ENCODE measurements at places on chromosomes 6 and 20. TPM values are rescaled to one million over a fixed set of nuclear protein-coding genes. Genes with fewer than 3 reads are reported as not detected.

The AVP gene
- total RNA-seq, result not detected

The HRH3 gene
- not detected for total RNA-seq

The ANKEF1 gene
- 4.0 TPM for total RNA-seq

The LRRC73 gene
- 0.55 TPM for total RNA-seq

The MCCD1 gene
- total RNA-seq, result not detected

The OGFRL1 gene
- total RNA-seq, result 29.0 TPM

The EPB41L2 gene
- total RNA-seq, result 174 TPM

- H3K27ac ChIP-seq, result no peak overlapping the region
- DNase-seq, result no peak
- peaks cover 2% of the 10 kb centered on the region for H3K27me3 ChIP-seq
- peaks cover 5% of the 10 kb centered on the region for H3K36me3 ChIP-seq
- H3K4me3 ChIP-seq, result no peak overlapping the region
These were observed 7.1 kb downstream of the GJA1 start for GRCh38 chr6:121442576-121442975.

DNA sequence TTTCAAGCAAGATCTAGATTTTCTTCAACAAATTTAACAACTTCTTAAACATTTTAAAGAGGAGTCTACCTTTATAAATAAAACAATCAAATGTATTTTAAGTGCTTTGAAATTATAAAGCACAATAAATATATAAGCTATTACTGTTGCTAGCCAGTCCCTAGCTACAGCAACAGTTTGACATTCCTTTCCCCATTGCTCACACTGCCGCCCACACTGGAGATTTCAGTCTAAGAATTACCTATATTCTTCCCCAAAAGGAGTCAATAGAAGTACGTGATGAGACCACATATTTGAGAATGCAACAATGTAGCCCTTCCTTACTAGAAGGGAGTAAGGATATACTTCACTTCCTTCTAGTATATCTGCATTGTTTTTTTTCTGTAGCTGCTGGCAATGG lies 65.3 kb upstream of the RNF146 start:
- H3K27me3 ChIP-seq, result no peaks in the 10 kb centered on the region
- no peaks in the 10 kb centered on the region for H3K4me1 ChIP-seq
- H3K36me3 ChIP-seq, result no peaks in the 10 kb centered on the region
- no peak for DNase-seq
- H3K4me3 ChIP-seq, result no peak overlapping the region

GRCh38 chr6:111738631-111739030 lies 133.0 kb upstream of the TRAF3IP2 start:
- H3K36me3 ChIP-seq, result no peaks in the 10 kb centered on the region
- H3K27me3 ChIP-seq, result no peaks in the 10 kb centered on the region
- H3K27ac ChIP-seq, result no peak overlapping the region
- H3K4me1 ChIP-seq, result peaks cover 21% of the 10 kb centered on the region
- H3K4me3 ChIP-seq, result no peak overlapping the region

DNA sequence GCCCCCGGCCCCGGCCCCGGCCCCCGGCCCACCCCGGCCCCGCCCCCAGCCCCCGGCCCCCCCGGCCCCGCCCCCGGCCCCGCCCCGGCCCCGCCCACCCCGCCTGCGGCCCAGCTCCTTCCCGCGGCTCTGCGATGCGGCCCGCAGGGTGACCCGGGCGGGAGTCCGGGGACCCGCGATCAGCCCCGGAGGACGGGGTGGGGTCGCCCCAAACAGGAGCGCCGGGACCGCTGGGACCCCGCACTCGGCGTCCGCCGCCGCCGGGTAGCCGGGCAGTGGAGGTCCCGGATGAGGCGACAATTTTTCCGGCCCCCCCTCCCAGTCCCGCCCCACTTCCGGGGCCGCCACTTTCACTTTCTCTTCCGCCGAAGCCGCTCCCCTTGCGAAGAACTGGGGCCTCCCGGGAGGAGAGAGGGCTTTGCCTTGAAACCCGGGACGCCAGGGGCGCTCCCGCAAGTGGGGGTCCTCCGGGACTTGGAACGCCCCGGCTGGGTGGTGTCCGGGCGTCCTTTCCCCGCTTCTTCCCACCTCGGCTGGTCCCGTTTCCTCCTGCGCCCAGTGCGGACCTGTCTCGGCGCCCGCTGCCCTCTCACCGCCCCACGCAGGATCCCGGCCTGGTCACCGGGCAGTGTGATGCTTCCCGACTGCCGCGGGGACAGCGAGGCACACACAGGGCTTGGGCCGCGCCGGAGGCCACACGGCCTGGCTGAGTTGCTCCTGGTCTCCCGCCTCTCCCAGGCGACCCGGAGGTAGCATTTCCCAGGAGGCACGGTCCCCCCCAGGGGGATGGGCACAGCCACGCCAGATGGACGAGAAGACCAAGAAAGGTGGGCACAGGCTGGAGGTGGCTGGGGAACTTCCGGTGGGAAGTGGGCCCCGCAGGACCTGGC lies at the start of gene RBCK1:
Gene RBCK1 (plus strand): TSS at position 347 of the 890 bp plus-strand sequence. CDS start 459 bp downstream, at position 806.
- H3K27ac ChIP-seq, result peak within 1 kb of the TSS; percentile 93
- peaks cover 20% of the 10 kb centered on the region for H3K4me1 ChIP-seq
- H3K27me3 ChIP-seq, result no peaks in the 10 kb centered on the region
- peak; percentile 93 for DNase-seq
- peaks cover 24% of the 10 kb centered on the region for H3K36me3 ChIP-seq

- no peak overlapping the region for H3K27ac ChIP-seq
- H3K4me3 ChIP-seq, result no peak overlapping the region
- no peak for DNase-seq
- no peaks in the 10 kb centered on the region for H3K4me1 ChIP-seq
- no peaks in the 10 kb centered on the region for H3K36me3 ChIP-seq
These were observed 24.4 kb downstream of the KCNQ2 start for GRCh38 chr20:63448031-63448430.

DNA sequence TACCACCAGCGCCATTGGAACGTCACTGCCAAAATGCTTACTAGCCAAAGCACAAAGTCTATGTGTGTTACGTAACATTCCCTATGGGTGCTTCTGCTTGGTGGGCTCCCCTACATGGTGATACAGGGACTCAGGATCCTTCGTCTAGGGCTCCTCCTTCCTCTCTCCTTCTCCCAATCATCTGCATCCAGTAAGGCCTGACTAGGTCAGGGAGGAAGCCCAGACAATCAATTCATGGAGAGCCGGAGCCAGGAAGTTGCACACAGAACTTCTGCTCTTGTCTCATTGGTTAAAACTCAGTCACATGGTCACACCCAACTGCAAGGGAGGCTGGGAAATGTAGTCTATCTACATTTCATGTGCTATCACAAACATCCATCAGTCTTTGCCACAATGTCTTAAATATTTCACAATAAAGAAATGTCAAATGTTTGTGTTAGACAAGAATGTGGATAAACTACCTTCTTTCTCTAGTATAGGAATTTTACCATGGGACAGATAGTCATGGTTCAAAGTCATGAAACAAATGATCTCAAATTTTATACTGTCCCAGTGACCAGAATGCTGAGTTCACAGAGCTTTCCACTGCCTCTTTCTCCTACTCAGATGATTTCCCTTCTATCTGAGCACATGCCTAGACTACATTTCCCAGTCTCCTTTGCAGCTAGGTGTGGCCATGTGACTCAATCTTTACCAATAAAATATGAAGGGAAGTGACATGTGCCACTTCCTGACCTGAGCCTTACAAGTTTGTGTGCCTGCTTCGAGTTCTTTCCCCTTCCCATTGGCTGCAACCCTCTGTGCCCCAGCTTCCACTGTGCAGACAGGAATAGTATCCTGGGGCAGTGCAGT lies 9.3 kb upstream of the KCNK15 start:
- no peaks in the 10 kb centered on the region for H3K36me3 ChIP-seq
- H3K4me3 ChIP-seq, result no peak overlapping the region

GRCh38 chr20:57735831-57736737 lies 26.3 kb upstream of the PMEPA1 start:
- DNase-seq, result no peak
- H3K27me3 ChIP-seq, result no peaks in the 10 kb centered on the region
- no peaks in the 10 kb centered on the region for H3K4me1 ChIP-seq
- H3K4me3 ChIP-seq, result no peak overlapping the region

DNA sequence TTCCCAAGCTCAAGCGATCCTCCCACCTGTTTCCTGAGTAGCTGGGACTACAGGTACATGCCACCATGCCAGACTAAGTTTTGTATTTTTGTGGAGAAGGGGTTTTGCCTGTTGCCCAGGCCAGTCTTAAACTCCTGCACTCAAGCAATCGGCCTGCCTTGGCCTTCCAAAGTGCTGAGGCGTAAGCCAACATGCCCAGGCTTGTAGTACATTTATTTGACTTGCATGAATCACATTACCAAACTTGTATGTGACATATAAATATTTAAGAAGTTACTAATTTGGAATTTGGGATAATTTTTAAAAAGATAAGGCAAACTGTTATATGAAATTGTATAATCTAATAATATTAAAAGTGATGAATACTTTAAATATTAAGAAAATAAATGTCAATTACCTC lies 157.6 kb downstream of the MCHR2 start:
- no peak overlapping the region for H3K4me3 ChIP-seq
- no peaks in the 10 kb centered on the region for H3K27me3 ChIP-seq
- H3K27ac ChIP-seq, result no peak overlapping the region
- no peaks in the 10 kb centered on the region for H3K36me3 ChIP-seq
- no peak for DNase-seq
- no peaks in the 10 kb centered on the region for H3K4me1 ChIP-seq

DNA sequence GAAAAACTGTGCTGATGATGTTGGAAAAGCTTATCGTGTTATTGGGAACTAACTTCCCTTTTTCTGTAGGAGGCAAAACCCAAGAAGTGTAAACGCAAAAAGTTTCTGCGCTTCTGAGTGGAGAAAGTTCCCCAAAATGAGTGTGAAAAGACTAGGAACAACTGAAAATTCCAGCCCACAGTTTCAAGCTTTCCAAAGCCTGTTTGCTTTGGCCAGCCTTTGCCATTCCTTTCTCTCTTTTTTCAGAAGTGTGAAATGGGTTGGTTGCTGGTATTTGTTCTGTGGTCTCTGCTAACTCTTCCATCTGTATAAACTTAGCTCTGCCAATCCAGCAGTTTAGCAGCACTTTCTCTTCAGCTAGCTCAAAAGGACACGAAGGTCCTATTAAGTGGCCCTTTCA lies 491.3 kb downstream of the MAFB start:
- no peak overlapping the region for H3K4me3 ChIP-seq
- DNase-seq, result no peak
- H3K27me3 ChIP-seq, result no peaks in the 10 kb centered on the region
- H3K36me3 ChIP-seq, result no peaks in the 10 kb centered on the region
- no peak overlapping the region for H3K27ac ChIP-seq

GRCh38 chr6:80543598-80544222 lies 437.2 kb downstream of the BCKDHB start:
- no peaks in the 10 kb centered on the region for H3K27me3 ChIP-seq
- no peaks in the 10 kb centered on the region for H3K36me3 ChIP-seq
- no peaks in the 10 kb centered on the region for H3K4me1 ChIP-seq
- no peak overlapping the region for H3K27ac ChIP-seq
- DNase-seq, result no peak

GRCh38 chr20:43748274-43748673 lies 21.5 kb upstream of the GTSF1L start:
- peaks cover 18% of the 10 kb centered on the region for H3K4me1 ChIP-seq
- no peaks in the 10 kb centered on the region for H3K36me3 ChIP-seq
- no peak overlapping the region for H3K27ac ChIP-seq
- no peak for DNase-seq
- H3K4me3 ChIP-seq, result no peak overlapping the region

DNA sequence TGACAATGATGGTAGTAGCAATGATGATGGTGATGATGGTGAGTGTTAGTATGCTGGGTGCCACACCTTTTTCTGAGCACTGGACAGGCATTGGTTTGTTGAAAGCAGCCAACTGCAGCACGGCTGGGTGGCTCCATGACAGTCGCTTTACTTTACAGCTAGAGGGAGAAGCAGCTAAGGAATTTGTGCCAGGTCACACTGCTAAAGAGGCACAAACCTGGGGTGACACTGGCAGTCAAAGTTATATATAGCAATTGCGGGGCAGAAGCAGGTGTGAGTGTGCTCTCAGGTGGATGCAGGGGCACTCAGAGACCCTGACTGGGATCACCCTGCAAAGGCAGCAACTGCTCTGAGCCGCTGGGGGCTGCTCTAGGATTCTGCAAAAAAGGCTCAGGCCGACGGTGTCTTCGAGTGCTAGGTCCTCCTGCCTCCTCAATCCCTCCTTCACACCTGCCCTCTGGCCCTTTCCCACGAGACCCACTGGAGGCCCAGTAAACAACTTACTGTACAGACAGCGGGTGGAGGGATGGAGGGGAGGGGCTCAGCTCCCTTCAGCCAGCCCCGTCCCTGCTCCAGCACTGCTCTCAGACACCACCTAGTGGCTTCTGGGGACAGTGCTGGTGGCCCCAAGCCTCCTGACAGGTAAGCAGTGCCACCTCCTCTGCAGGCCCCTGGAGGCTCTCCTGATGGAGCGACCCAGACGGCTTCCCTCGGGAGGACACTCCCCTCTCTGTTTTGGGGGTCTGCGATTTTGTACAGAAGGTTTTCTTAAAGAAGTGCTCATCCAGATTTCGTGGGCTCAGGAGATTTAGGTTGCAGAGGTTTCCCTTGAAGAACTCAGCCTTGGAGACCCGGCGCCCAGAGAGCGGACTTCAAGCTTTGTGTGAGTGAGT lies 4.4 kb upstream of the RPS21 start:
- H3K4me3 ChIP-seq, result no peak overlapping the region
- H3K27me3 ChIP-seq, result no peaks in the 10 kb centered on the region
- H3K36me3 ChIP-seq, result no peaks in the 10 kb centered on the region
- no peak overlapping the region for H3K27ac ChIP-seq
- peak; percentile 88 for DNase-seq

DNA sequence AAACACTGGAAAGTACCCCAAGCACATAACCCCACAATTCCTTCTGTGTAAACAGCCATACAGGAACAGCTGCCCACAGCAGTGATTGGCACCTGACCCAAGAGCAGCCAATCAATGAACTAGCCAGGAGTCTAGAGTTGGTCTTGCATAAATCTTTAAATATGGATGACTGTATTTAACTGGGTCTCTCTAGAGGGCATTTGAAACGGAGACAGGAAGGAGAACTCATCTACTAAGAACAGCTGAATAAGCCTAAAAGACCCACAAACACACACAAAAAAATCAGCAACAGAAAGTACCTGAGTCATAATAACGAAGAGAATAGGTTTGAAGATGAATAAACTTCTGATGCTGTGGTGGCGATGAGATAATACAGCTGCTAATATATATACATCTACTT lies 49.0 kb upstream of the ASF1A start:
- H3K27me3 ChIP-seq, result no peaks in the 10 kb centered on the region
- H3K4me1 ChIP-seq, result no peaks in the 10 kb centered on the region
- no peak overlapping the region for H3K27ac ChIP-seq
- H3K36me3 ChIP-seq, result no peaks in the 10 kb centered on the region

GRCh38 chr6:3013486-3013885 lies 13.8 kb downstream of the NQO2 start:
- no peaks in the 10 kb centered on the region for H3K4me1 ChIP-seq
- no peaks in the 10 kb centered on the region for H3K27me3 ChIP-seq
- no peak overlapping the region for H3K27ac ChIP-seq
- H3K36me3 ChIP-seq, result peaks cover 57% of the 10 kb centered on the region

GRCh38 chr20:64065974-64066343 lies 3.0 kb downstream of the TCEA2 start:
- peaks cover 17% of the 10 kb centered on the region for H3K4me1 ChIP-seq
- no peak overlapping the region for H3K4me3 ChIP-seq
- no peaks in the 10 kb centered on the region for H3K27me3 ChIP-seq
- no peaks in the 10 kb centered on the region for H3K36me3 ChIP-seq
- no peak overlapping the region for H3K27ac ChIP-seq

Measured in upper lobe of right lung (tissue), 1 donor.